Fibroblast of skin of right quadriceps (primary cell): ENCODE measurements at places on chromosomes 6 and 20.

- DNase-seq, result peak; percentile 93
Measured at GRCh38 chr6:3797231-3798054, 45.9 kb upstream of the PXDC1 start.

DNA sequence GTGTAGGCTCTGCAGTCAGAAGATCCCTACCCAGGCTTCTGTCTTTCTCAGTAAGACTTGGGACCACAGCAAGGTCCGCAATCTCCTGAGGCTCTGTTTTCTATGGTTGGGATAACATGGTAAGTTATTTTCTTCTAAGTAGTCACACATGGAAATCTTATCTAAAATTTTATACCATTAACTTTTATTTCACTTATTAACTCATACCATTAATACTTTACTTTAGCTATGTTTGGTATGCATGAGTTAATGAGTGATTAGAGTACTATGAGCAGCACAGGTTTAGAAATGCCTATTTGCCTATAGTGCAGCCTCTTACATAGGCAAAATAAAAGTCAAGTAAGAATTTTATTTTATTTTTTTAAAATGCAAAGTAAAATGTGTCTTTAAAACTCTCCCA is 27.2 kb downstream of the GINM1 start:
- DNase-seq, result no peak

DNA sequence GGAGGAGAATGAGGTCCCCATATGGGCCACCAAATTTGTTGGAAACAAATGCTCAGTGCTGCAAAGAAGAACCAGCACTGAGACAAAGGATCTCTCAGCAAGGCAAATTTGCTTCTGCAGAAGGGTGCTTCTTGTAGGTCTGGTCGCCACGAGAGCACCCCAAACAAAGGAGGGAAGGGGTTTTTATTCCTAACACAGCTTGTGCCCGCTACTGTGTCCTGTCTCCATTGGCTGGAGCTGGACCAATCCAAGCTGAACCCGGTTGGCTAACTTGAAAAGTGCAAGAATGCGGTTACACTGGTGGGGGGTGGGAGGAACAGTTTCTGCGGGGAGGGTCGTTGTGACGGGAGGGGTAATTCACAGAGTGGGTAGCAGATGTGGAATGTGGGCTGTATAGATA is 54.1 kb upstream of the TULP1 start:
- no peak for DNase-seq

- DNase-seq, result peak; percentile 68
Measured at GRCh38 chr20:63574156-63574828, at the start of gene HELZ2. Gene HELZ2, minus strand, starts transcription at chr20:63574239. Its CDS starts 1,854 bp downstream, at chr20:63572385.

GRCh38 chr20:36153736-36154699 is 522 bp upstream of the EPB41L1 start:
- DNase-seq, result peak; percentile 75

- DNase-seq, result peak; percentile 47
Measured at GRCh38 chr6:139977887-139978332, 603.5 kb upstream of the CITED2 start.

DNA sequence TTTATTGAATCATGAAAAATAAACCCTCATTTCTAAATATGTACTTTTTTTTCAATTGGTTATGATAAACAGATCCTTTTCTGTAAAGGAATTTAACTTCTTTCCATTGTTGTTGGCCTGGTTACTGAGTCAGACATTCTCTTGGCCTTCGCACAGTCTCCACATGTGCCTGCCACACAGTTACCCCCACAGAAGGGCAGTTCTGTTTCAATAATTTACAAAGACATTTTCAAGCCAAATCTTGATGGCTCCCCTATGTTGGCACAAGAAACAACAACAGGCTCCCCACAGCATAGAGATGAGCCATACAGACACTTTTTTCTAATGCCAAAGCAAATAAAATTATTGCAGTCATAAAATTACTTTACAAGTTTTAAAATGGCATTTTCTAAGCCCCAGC is 55.6 kb upstream of the BEND6 start:
- peak; percentile 47 for DNase-seq

GRCh38 chr6:168196385-168196860 is 117.4 kb upstream of the FRMD1 start:
- no peak for DNase-seq

- no peak for DNase-seq
Measured at GRCh38 chr6:105648276-105648675, 245.4 kb upstream of the PREP start.

GRCh38 chr6:168575346-168576098 is 134.5 kb downstream of the SMOC2 start:
- DNase-seq, result no peak

DNA sequence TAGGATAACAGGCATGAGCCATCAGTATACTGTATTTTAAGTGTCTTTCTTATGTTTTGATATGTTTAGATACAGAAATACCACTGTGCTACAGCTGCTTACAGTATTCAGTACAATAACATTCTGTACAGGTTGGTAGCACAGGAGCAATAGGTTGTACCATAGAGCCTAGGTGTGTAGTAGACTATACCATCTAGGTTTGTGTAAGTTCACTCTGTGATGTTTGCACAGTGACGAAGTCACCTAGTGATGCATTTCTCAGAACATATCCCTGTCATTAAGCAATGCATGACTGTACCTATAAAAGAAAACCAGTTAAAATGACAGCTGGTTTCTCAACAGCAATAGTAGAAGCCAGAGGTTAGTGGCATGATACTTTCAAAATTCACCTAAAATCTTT is 3.0 kb upstream of the ZBTB24 start:
- DNase-seq, result no peak

GRCh38 chr6:347232-347631 is 44.3 kb upstream of the IRF4 start:
- DNase-seq, result no peak

DNA sequence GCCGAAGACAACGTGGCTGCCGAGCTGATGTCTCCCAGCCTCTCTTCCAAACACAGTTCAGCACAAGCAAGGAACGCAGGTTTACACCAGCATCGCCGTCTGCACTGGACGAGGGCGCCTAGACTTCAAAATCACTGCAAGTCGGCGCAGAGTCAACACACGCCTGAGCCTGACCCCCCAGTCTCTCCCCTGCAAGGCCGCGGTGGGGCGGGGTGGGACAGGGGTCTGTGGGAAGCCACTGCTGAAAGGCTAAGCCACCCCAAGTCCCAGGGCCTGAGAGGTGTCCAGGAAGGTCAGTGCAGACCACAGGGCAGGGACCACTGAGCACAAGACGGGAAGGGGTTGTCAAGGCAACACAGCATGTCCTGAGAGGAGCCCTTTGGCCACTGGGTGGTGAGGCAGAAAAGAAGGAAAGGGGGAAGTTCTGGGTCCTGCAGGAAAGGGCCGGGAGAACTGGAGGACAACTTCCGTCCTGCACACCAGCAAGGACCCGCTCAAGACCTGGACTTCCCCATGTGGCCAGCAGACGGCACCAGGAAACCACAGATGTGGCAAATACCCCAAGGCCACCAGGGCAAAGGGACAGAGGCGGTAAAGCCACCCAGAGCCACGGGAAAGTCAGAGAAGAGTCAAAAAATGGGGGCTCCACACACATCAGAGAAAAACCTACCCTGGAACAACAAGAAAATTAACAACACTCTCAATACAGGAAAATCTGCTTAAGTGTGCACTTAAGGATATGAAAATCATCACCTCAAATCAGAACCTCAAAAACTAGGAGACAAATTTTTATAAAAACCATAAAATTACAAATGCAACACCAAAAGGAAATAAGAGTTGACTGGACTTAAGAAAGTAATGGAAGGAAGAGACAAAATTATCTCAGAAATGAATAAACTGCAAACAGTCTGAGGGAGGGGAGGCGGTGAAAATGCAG is 84.8 kb downstream of the TAF4 start:
- DNase-seq, result peak; percentile 3

DNA sequence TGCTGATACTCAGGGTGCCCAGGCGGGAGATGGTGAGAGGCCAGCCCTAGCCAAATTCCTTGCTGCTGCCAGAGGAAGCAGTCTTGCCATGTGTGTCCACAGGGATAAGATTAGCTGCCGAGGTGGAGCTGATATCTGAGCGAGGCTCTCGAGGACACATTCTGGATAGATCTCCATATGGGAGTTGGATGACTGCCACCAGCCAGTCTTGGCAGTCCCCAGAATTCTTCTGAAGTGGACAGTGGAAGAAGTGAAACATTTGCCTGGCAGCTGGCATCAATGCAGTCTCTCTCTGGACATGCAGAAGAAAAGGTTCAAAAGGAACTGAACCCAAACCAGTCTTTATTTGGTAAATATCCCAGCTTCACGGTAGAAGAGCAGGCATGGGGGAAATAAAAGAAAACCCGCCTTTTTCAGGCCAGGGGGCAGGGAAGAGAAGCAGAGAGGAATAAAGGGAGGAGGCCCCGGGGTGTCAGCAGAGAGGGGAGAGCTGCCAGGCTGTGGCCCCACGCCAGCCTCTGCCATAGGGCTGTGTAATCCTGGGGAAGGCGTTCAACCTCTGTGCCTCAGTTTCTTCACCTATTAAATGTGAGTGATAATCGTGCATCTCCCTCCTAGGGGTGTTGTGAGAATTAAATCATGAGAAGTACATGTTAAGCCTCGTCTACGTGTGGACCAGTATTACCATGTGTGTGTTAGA is 3.7 kb upstream of the FUCA2 start:
- DNase-seq, result no peak

GRCh38 chr6:166957805-166958076 is 1.4 kb upstream of the RNASET2 start:
- DNase-seq, result no peak

DNA sequence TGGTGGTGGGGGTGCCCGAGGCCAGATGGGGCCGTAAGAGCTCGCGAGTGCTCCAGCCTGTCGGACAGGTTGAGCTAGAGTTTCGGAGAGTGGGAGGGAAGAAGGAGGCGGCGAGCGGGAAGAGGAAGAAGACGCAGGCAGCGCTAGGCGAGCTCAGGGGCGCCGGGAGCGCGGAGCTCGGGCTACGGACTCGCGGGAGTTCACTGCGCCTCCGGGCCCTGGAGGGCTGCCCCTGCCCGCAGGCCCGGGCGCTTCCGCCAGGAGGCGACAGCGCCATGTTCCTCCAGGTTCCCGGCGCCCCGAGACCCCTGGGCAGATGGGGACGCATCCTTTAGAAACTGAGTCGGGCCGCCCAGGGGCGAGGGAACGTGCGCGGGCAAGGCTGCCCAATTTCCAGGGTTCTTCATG is 984 bp downstream of the TFAP2C start:
- DNase-seq, result peak; percentile 82

DNA sequence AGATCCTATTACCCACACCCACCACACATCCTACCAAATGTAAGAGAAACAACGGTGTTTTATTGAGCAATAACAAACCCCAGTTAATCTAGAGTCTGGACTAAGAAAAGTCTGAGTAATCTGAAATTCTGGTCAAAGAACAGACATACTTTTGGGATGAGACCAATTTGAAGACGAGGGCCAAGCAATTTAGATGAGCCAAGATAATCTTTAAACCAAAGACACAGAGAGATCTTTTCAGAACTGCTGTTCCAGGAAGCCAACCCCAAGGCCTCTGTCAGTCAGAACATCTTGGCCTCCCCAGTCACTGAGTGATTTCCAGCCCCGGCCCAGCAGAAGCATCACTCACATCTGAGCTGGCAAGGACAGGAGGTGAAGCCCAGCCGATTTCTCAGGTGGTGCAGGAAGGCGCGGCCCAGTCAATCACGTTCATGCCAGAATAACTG is 118.5 kb upstream of the SYNDIG1 start:
- DNase-seq, result peak; percentile 26

DNA sequence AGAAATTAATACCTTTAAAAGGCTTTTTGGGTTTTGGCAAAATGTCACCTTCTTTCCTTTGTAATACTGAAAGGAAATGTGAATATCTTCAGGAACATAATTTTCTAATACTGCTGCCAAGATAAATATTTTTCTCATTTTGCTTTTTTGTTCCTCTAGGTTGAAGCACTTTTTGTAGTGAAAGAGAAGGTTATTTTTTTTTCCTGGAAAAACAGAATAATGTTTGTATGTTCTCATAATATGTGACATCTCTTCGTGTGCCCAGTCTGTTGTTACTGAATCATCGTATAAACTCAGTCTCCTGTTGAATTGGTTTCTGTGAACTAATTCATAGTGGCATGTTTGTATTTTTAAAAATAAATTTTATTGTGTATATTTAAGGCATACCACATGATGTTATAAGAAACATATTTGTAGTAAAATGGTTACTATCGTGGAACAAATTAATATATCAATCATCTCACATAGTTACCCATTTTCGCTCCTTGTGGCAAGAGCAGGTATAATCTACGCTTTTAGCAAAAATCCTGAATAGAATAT is 74.4 kb downstream of the SH3BGRL2 start:
- no peak for DNase-seq

- no peak for DNase-seq
Measured at GRCh38 chr6:47650553-47651432, 47.6 kb upstream of the ADGRF4 start.

- no peak for DNase-seq
Measured at GRCh38 chr6:107753778-107754177, 70.3 kb downstream of the SCML4 start.

GRCh38 chr6:66926060-66926459 is 1219.0 kb upstream of the EYS start:
- no peak for DNase-seq

DNA sequence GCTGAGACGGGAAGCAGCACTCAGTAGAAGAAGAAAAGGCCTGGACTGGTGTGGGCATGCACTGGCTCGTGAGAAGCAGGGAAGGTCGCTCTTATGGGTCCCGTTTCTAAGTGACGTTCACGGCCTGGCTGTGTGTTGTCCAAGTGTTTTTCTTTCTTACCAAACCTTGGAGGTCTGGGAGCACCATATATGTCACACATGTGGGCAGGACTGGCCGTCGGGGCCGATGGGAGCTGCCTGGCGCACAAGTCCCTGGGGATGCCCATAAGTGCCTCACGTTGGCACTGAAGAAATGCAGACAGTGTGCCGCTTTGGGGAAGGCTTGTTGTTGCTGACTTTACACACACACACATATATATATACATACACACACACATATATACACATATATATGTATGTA is 86.0 kb upstream of the DUSP22 start:
- DNase-seq, result no peak

GRCh38 chr20:17663040-17663399 is 19.0 kb downstream of the RRBP1 start:
- no peak for DNase-seq

GRCh38 chr6:142289687-142290086 is 12.1 kb upstream of the ADGRG6 start:
- no peak for DNase-seq

- no peak for DNase-seq
Measured at GRCh38 chr20:10793766-10794165, 120.0 kb upstream of the JAG1 start.

GRCh38 chr20:59144179-59144830 is 19.3 kb upstream of the ZNF831 start:
- DNase-seq, result no peak

DNA sequence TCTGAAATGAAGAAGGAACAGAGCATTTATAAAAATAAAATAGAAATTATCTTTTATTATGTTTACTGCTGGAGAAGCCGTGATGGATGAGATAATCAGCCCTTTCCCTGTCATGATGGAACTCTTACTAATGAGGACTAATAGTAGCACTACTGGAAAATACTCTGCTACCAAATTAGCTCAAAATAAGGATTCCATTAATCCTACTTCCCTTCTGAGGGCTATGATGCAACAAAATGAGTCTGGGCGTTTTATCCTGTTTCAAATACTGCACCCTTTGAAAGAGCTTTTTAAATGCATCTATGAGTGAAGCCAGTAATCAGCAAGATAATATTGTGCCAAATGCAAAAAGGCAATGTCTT is 59.3 kb upstream of the CARMIL1 start:
- DNase-seq, result no peak

GRCh38 chr6:129659590-129660345 is 50.2 kb downstream of the ARHGAP18 start:
- no peak for DNase-seq
